Glutamatergic neuron (in vitro differentiated cells): ENCODE measurements at places on chromosomes 12 and 14. TPM values are rescaled to one million over a fixed set of nuclear protein-coding genes. Genes with fewer than 3 reads are reported as not detected.

Gene KRT80
- total RNA-seq: not detected

Gene SERPINA12
- total RNA-seq: not detected

Gene EIF4B
- total RNA-seq: 283 TPM

Gene SIX4
- 22.1 TPM for total RNA-seq

Gene NFE2
- not detected for total RNA-seq

DNA sequence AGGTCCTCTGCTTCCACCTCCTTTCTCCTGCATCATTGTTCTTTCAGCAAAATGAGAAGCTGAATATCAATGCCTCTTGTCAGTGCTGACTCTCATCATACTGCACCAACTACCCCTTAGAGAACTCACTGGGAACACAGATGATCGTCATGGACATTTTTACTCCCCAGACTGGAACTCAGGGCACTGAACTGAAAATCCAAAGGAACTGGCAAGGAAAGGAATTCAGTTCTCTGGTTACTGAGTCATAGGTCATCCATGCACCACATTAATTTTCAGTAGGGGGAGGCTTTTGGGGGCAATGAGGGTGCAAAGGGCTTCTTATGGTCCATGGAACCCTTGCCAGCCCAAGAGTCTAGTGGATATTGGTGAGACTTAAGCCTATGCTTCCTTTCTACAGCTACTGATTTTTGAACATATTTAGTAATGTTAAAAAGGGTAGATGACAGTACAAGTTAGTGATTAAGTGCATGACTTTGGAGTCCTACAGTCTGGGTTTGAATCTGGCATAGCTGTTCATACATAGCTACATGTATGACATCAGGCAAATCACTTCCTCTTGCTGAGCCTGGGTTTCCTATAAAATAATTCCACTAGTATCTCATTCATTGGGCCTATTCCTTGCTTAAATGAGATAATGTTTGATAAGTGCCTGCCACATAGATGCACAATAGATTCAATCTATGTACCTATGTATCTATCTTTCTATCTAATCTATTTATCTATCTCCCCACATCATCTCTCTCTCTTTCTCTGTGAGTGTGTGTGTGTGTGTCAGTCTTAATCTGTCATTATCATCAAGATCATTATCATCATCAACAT is 29.2 kb downstream of the BBS10 start:
- no peak for DNase-seq

GRCh38 chr12:42473561-42473960 is 116.0 kb downstream of the PRICKLE1 start:
- DNase-seq: no peak

- DNase-seq: no peak
Measured at GRCh38 chr12:31477687-31478086, 113.2 kb downstream of the DENND5B start.

GRCh38 chr12:54616933-54617680 is 17.6 kb downstream of the LACRT start:
- no peak for DNase-seq

DNA sequence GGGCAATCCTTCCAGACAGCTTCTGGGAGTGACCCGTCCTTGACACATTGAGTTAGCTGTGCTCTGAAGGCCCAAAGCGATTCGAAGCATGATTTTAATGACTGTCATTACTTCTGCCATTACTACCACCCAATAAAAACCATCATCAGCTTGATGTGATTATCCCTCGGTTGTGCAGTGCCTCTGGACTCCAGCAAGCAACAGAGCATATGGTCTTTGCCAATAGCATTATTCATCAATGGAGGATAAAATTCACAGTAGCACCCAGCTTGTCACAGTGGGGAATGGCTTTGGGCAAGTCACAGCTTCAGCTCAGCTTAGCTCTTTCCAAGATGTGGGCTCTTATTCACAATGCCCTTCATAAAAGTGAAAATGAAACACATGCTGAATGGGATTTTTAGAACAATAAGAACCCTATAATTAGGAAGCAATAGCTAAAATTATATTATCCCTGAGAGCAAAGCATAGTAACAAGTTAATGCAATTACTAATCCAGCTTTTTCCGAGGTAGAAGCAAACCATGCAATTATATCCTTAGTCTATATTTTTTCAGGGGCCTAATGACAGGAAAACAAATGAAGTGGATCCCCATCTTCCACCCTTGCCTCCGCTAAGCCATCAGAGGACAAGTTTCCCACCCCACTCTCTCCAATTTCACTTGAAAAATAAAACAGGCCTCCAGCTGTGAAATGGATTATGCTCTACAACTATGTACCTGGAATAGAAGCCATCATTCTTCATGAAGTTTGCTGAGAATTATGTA is 163.0 kb upstream of the EEA1 start:
- no peak for DNase-seq

DNA sequence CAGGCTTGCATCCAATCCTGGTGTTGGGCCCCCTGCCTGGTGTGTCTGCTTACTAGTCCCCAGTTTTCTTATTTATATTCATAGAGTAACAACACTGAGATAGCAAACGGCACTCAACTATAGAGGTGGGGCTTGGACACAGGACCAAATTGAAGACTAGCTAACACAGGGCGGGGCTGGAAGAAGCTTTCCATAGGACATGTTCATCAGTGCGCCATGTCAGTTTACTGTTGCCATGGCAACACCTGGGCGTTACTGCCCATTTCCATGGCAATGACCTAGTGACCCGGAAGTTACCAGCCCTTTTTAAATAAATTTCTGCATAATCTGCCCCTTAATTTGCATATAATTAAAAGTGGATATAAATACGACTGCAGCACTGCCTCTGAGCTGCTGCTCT is 275.5 kb upstream of the TMEM132C start:
- no peak for DNase-seq

DNA sequence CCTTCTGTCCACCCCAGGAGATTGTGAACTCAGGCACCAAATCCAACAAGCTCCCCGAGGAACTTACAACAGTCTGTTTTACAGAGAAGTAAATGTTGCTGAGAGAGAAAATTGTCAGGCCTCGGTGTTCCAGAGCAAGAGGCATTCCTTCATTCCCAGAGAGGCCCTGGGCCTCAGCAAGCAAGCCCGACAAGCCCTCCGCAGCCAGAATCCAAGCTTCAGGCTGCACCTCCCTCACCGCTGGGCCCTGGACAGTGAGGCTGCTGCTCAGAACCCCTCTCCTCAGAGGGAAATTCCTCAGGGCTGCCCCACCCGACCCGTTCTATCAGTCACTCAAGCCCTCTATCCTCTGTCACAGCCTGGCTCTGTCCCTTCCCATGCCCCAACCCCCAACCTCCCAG is 56.4 kb downstream of the ZFP36L1 start:
- DNase-seq: no peak

- no peak for DNase-seq
Measured at GRCh38 chr12:80099259-80099658, at the start of gene OTOGL. Gene OTOGL (plus strand): TSS chr12:80099537. CDS start chr12:80209432, 109,895 bp downstream.

GRCh38 chr12:116551952-116552772 is 7.0 kb upstream of the MAP1LC3B2 start:
- DNase-seq: no peak

DNA sequence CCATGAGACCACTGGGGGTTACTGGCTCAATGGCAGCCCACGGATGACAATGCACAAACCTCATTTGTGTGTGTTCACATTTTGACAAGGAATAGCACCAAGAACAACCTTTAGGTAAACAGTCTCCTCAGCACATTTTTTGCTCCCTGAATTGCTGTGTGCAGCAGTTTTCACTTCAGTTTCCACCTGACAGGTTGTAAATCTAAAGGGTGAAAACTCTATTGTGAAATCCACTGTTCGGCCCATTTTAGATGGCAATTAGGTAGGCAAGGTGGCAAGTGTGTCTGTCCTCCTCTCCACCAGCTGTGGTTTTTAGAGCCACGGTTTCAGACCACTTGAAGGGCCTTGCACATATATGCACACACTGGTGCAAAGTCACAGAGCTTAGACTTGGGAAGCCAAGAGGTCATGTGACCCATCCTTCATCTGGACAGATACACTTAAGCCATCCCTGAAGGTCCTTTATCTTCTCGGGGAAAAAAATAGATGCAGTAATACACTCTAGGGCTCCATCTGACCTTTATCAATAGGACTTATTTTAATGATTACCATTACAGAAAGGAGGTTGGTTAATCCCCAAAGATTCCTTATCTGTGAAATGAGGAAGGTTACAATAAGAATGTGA is 23.2 kb downstream of the HAL start:
- no peak for DNase-seq

- DNase-seq: peak; percentile 42
Measured at GRCh38 chr12:98456576-98457573, 58.5 kb upstream of the TMPO start.
